HCEC 1CT (cell line): ENCODE measurements at places on chromosomes 4 and X.
A peak's percentile ranks its signal among the peaks of the same experiment; 100 is the strongest.

DNA sequence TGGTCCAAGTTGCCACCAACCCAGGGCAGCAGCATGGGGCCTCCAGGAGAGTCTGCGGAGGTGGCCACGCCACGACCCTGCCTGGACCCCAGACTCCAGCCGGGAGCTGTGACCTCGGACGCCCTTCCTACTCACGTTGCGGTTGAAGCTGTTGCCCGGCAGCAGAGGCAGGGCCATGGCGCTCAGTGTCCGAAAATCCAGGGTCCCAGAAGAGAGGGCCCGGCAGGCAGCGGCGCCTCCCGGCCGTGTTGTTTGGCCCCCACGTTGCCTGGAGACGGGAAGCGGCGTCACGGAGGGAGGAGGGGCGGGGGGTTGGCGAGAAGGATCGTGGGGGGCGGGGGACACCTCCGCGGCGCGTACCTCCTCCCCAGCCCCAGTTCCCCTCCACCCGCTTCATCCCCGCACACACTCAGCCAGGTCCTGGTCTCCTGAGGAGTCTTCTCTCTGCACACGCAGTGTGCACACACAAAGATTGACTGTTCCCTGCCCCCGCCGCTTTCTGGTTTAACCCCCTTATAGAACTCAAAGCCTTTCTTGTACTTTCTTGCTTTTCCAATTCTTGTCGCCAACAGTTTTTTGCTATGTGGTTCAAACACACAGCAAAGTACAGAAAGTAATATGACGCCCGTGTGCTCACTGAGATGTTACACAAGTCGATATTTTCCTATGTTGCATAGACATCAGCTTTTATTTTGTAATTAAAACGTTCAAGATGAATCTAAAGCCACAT, at the start of gene EFHC2:
EFHC2 (minus strand) TSS at position 261 of the 730 bp plus-strand sequence; CDS start at position 177, 84 bp downstream.
- no peak for DNase-seq

- no peak for DNase-seq
Observed at GRCh38 chrX:19532709-19533108, 17.4 kb upstream of the MAP3K15 start.

- no peak for DNase-seq
Observed at GRCh38 chr4:48345542-48345941, 4.2 kb downstream of the SLAIN2 start.

DNA sequence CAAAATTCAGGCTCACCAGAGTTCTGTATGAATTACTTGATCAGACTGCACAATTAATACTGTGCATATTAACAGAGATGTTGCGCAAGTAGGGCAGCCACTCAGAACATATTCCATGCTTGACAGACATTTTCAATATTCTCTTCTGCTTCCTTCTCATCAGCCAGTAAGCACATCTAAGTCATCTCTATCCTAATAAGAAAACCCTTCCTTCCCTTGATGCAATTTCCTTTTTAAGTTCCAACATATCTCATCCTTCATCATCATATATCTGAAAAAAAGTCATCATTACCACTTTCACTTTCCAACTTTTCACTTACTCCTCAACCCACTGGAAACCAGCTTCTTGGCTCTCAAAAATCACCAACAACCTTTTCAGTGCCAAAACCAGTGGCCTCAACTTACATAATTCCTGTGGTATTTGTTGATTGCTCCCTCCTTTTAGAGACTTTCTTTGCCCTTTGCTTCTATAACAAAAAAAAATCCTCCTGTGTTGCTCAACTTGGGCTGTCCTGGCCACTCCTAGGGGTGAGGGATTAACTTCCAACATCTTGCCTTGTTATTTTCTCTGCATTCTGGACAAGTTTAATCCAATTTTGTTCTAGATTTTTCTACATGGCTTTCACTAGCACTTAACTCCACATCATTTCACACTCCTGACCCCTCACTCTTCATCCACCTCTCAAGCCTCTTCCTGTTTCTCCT, 14.1 kb downstream of the MBNL3 start:
- peak; percentile 14 for DNase-seq

- no peak for DNase-seq
Observed at GRCh38 chr4:129821073-129821472, 725.1 kb downstream of the C4orf33 start.

DNA sequence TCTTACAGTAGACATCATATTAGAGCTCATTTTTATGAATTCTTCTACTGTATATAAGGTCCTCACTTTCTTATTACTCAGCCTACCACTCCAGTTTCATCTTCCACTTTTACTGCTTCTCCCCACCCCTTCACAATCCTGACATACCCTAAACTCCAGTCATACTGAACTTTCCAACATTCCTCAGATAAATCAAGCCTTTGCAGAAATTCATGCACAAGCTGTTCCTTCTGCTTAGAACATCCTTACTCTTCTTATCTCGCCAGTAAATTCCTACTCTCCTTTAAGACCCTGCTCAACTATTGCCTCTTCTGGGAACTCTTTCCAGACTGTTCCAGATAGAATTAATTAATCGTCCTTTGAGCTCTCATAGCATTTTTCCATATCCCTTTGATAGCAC, 24.8 kb downstream of the RTL9 start:
- DNase-seq = peak; percentile 77

DNA sequence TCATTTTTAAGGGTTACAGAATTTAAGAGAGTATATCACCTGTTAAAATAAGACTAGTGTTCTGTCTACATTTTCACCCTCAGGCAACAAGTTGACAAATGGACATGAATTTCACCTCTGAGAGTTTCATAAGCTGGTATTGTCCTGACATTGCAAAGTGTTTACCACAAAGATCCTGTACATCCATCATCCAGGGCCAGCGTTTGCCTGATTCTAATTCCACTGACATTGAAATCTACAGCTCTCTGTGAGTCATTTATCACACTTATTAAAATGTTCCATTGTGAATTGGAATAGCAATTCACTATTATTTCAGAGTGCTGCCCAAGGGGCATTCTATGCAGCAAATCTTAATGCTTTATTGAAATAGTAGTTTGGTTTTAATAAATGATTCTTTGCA, 1499.4 kb upstream of the PCDH7 start:
- no peak for DNase-seq

GRCh38 chrX:50180073-50180940, 20.5 kb downstream of the AKAP4 start:
- no peak for DNase-seq

DNA sequence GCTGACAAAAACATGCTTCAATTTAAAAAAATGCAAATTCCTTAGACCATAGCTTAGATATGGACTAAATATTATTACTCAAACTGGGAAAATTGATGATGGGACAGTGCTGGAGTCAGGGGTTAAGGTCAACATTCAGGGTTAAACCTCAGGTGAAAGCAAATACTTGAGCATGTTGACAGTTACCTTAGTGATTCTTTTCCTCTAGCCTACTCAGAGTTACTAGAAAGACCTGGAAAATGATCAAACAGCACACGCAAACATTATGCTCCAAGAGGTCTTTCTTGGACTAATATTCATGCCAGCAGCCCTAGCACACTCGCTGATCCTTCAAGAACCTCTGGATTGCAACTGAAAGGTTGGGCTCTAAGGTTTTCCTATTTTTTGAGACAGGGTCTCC, 10.8 kb downstream of the IGFBP7 start:
- DNase-seq = no peak

- peak; percentile 94 for DNase-seq
Observed at GRCh38 chr4:176988226-176988625, 195.5 kb upstream of the VEGFC start.
